ENCODE measurements at places on chromosomes 12 and 14. TPM values are rescaled to one million over a fixed set of nuclear protein-coding genes. Genes with fewer than 3 reads are reported as not detected.
A peak's percentile ranks its signal among the peaks of the same experiment; 100 is the strongest.

The PLA2G1B gene
- total RNA-seq: not detected

The SDR39U1 gene
- total RNA-seq: 53.3 TPM

The PMCH gene
- not detected for total RNA-seq

The KCNC2 gene
- not detected for total RNA-seq

DNA sequence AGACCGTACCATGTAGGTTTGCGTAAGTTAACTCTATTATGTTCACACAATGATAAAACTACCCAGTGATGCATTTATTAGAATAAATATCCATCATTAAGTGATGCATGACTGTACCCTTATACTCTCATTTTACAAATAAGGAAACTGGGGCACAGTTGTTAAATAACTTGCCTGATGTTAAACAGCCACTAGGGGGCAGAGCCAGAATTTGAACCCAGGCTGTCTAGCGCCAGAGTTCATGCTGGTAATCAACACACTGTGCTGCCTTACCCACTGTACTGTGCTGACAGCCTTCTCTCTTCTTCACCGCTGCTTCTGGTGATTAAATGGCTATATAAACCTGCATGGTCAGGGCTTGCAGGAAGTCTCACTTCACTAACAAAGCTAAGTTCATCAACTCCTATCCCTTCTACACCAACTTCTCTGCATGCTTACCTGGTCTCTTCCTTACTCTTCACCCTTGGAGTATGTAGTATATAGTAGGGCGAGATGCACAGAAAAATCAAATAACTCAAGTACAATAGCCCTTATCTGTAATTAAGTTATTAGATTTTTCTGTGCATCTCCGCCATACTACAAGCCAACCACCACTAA is 43.6 kb upstream of the APPL2 start:
- peak; percentile 82 for DNase-seq

- DNase-seq: no peak
Observed at GRCh38 chr12:26918321-26919215, 19.2 kb downstream of the INTS13 start.

GRCh38 chr12:4194668-4195067 is 78.9 kb upstream of the CCND2 start:
- no peak for DNase-seq

DNA sequence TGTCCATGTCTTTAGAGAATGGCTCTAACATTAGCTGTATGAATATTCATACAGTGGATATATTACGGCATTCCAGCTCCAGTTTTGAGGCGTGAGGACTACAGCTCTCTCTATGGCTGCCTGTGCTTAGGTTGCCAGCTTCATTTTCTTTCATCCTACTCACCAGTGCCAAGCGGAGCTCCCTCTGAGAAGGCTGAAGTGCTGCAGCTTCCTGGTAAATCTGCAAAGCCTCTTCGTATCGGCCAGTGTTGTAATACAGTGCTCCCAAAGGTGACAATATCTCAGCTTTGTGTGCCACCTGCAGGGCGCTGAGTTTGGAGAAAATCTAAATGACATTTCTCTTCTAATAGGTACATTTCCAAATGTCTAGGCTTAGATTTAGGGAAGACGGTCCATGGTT is 19.8 kb upstream of the OVCH1 start:
- DNase-seq: peak; percentile 46

GRCh38 chr12:114678718-114679117 is 5.3 kb downstream of the TBX3 start:
- no peak for DNase-seq

GRCh38 chr12:47602949-47603558 is 102.8 kb downstream of the RPAP3 start:
- DNase-seq: no peak

DNA sequence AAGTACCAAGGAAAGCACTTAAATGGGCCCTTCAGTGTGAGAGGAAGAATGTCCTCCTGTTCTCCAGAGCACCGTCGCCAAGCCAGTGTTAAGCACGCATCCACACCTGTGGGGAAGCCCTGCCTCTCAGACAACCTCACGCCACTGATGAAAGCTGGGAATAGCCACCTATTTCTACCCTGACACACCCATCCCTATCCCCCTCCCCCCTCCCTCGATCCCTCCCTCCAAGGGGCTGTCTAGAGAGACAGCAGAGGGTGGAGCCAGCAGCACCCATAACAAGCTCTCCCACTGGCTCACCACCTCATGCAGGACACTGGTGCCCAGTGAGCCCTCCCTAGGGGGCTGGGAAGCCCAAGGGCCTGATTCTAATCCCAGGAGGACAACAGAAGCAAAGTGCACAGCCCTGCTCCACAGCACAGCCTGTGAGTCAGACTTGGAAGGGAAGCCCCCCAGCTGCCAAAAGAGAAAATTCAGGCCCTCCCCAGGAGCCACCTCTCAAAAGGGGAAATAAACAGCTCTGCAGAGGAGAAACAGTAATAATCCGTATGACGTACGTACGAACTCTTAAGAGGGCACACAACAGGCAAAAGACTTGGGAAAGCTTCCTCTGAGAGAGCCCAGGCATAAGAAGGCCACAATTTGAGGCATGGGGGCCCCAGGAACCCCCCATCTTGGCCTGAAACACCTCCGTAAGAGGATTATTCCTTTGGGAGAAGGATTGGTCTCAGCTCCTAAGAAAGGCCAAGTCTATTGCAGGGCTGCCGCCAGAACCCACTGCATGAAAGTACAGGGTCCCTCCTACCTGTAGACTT is 7.8 kb downstream of the PITPNM2 start:
- DNase-seq: peak; percentile 54

DNA sequence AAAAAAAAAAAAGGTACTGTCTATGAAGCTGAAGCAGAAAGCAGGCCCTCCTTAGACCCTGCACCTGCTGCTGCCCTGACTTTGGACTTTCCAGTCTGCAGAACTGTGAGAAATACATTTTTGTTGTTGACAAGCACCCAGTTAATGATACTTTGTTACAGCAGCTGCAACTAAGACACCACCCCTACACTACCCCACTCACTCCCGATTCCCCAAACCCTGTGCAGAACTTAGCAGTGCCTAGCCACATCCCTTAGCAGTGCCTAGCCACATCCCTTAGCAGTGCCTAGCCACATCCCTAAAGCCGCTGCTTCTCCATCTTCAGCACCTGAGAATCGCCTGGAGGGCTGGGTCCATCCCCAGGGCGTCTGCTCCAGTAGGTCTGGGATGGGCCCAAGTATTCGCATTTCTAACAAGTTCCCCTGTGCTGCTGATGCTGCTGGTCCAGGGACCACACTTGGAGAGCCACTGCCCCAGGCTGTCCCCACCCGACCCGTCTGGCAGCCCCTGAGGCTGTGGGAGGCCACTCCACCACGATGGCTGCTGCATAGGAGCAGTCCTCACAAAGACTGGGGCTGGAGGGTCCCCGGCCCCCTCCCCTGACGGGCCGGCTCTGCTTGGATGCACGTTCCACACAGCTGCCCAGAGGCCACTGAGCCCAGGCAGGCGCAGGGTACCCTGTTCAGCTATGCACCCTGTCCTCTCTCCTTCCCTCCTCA is 10.8 kb upstream of the PPP1R13B start:
- no peak for DNase-seq

- no peak for DNase-seq
Observed at GRCh38 chr14:41605550-41606281, 960 bp upstream of the LRFN5 start.

- no peak for DNase-seq
Observed at GRCh38 chr14:104897330-104898194, 27.1 kb upstream of the PLD4 start.

GRCh38 chr12:100058482-100059029 is 73.8 kb upstream of the ANKS1B start:
- no peak for DNase-seq

- DNase-seq: no peak
Observed at GRCh38 chr12:116714175-116714574, 23.7 kb downstream of the SPRING1 start.

DNA sequence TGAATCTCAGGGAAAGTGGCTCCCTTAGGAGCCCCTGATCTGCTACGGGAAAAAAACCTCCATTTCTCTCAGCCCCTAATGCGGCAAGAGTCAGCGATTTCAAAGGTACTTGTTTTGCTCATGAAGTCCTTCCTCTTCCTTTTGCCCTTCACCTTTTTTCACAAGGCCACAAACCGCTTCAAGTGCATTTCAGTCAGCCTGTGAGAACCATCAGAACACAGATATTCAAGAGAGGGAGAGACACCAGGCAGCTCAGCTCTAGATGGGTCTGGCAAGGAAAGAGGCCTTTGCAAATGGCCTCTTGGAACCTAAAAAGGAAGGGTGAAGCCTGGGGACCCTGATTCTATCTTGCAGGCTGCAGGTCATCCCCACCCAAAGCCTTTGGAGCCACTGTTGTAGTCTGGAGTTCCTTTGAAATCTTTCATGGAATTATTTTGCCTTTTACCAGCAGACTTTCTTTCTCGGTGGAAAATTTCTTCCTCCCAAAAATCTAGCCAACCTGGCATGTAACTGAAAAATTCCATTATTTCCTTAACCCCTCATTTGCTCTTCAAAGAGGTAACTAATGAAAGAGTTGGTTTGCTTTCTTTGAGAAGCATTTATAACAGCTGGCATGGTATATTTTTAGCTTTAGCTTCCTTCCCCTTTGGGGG is 145.0 kb downstream of the SAMD4A start:
- no peak for DNase-seq

GRCh38 chr14:51822499-51822898 is 37.9 kb upstream of the GNG2 start:
- DNase-seq: no peak

DNA sequence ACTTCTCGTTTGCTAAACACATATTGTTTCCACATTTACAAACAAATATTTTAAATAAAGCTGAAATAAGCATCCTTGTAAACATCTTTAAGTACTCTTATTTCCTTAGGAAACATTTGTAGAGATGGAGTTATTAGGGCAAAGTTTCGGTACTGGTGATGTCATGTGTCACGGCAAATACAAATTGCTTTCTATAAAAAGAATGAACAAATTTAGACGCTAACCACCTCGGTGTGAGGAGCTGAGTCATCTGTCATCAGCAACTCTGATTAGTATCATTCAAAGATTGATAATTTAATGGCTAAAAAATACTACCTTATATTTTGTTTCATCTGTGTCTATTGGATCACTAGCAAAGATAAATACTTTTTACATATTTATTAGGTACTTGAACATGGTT is 982.0 kb downstream of the VRK1 start:
- no peak for DNase-seq

GRCh38 chr12:113222730-113223531 is 1.7 kb downstream of the TPCN1 start:
- peak; percentile 66 for DNase-seq
